ENCODE measurements at places on chromosomes 3 and 15. TPM values are rescaled to one million over a fixed set of nuclear protein-coding genes. Genes with fewer than 3 reads are reported as not detected.

DNA sequence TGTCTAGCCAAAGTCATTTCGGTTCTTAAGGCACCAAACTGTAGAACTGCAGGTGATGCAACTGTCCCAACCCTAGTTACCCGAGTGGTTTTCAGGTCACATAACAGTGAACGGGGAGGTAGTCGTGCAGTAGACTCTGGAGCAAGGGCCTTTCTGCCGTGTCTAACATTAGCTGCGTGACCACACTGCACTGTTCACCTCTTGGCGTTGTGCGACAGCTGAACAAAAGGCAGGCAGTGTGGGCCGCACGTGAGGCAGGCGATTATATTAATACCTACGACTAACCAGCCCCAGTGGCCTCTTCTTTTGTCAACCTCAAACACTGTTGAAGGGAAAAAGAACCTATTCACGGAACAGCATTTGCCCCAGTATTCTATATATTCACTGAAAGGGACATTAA, 2.8 kb downstream of the LRRN1 start:
- no peak for DNase-seq

DNA sequence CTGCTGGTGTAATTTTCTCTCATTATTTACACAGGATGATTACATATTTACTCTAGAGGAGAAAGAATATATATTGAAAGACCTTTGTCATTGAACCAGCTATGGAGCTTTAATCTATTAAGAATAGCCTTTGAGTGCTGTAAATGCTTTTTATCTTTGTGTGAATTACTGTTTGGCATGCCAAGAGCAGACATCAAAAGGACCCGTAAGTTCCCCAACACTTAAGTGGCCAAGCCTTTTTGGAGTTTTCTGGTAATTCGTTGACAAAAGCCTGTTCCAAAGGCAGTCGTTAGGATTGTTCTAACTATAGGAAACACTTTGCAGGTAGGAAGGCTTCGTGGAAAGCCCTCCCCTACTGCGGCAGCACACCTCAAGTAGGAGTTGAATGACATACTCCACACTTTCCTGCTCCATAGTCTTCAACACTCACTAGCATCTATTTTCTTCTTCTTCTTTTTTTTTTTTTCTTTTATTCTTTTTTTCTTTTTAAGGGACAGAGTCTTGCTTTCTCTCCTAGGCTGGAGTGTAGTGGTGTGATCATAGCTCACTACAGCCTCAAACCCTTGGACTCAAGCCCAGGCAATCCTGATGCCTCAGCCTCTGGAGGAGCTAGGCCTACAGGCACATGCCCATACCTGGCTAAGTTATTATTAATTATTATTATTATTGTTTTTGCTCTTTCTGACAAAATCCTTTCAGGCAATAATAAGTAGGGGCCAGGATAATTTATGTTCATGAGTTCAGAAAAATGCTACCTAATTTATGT, 98.6 kb downstream of the SUCNR1 start:
- no peak for DNase-seq

DNA sequence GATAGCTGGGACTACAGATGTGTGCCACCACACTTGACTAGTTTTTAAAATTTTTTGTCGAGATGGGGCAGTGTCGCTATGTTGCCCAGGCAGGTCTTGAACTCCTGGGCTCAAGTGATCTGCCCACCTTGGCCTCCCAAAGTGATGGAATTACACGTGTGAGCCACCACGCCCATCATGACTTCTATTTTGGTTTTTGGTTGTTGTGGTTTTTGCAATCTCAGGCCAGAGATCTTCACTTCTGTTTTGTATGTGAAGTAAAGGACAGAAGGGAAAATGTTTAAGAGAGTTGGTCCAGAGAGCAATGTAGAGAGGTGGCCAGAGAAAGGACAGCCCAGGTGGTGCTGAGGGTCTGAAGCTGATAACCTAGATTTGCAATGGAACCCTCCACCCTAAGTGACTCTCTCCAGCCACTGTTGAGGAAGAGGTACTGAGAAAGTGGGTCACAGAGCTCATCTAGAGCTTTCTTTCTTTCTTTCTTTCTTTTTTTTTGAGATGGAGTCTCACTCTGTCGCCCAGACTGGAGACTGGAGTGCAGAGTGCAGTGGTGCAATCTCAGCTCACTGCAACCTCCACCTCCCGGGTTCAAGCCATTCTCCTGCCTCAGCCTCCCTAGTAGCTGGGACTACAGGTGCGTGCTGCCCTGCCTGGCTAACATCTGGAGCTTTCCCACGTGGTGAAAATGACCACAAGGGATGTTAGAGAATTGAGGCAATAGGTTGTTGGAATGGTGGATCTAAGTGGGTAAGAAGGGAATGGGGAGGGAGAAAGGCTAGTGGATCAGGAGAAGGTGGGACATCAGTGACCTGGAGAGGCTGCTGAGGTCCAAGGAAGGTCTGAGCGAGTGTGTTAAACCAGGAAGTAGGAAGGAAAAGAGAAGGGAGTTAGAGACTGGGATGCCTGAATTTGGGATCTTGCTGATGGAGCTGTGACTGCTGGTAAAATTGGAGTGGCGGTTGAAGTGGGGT, 22.4 kb upstream of the SEMA4B start:
- no peak for DNase-seq

GRCh38 chr3:3689601-3690375, 109.4 kb upstream of the LRRN1 start:
- no peak for DNase-seq

- no peak for DNase-seq
Observed at GRCh38 chr3:151382671-151383070, 1.9 kb downstream of the P2RY12 start.

- no peak for DNase-seq
Observed at GRCh38 chr3:159919873-159920272, 68.8 kb upstream of the IL12A start.

GRCh38 chr15:80401456-80401855, 2.7 kb upstream of the ARNT2 start:
- no peak for DNase-seq

Gene CTXN2
- not detected for total RNA-seq

Gene FOXB1
- total RNA-seq: not detected

Data from osteoblast (primary cell).